ENCODE measurements at places on chromosomes 5 and 9.

DNA sequence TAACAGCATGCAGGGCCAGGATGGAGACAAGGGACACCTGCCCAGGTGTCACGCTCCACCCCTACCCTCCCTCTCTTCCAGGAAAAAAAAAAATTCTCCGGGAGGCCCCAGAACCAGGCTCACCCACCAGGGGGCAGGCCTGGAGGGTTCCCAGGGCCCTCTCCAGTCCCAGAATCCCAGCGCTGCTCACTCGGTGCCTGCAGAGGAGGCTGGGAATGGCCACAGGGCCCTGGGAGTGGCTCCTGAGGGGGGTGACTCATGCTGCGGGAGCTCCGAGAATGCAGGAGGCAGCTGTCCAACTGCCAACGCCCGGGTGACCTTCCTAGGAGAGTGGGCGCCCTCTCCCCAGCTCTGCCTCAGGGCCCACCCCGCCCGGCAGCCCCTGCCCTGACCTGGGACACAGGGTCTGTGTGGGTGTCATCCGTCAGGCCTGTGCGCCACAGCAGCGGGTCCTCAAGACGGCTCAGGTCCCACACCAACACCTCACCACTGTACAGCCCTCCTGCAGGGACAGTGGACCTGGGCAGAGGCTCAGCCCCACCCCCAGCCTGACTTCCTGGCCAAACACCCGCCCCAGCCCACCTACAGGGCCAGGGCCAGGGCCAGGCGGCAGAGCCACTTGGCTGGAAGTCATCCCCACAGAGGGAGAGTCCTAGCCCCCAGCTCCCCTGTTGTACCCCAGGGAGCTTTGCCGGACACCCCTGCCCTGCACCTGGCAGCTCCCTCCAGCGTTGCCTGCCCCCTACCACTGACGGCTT lies 21.2 kb downstream of the DYNC2I2 start:
- no peak for DNase-seq

DNA sequence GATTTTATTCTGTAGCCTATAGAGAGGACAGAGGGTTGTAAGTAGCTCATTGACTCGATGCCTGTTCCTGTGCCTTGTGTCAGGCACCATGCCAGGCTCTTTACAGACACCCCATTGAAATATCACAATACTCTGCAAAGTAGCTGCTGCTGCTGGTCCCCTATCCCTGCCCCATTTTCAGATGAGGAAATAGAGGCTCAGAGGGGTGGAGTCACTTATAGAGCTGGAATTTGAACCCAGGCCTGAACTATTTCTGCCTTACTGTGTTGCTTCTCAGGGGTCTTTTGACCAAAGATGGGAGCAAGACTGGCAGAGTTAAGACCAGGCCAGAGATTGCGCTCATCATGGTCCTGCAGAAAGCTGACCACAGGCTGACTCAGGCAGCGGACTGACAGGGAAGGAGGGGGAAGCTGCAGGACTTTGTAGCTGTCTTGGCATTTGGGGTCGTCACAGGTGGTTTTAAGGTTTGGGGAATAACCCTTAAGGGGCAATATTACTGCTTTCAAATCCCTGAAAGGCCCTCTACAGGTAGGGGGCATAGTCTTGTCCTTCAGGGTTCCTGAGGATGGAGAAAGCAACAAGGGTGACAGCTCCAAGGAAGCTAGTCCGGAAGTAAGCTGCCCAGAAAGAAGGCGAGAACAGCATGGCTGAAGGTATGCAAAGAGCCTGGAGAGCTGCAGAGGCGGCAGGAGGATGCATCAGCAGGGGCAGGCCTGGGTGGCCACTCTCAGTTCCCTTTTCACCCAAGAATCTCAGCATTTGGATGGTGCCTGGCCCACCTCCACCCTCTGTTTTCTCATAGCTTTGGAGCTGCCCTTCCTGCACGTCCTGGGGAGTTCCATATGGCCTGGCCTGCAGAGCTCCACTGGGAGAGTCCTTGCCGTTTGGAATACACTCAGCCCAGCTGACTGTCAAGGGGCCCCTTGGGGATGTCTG lies 18.3 kb upstream of the NDST1 start:
- no peak for DNase-seq

- DNase-seq: no peak
Observed at GRCh38 chr9:82192211-82192610, 203.6 kb downstream of the SPATA31D1 start.

DNA sequence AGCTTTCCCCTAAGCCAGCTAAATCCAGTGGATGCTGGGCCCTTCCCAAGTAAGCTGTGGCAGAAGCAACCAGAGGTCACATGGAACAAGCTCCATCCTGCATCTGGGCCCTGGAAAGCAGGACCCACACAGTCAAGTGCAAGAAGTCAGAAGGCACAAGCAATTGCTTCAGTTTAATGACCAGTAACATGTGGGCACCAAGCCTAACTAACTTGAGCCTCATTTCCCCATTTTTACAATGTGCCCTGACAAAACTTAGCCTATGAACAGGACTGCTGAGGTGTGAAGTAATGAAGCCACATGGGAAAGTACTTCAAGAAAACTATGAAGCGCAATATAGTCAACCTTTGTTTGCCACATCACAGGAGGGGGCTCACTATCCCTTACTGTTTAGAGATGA lies 90.5 kb downstream of the TLE1 start:
- DNase-seq: no peak

- DNase-seq: peak; percentile 69
Observed at GRCh38 chr5:132500931-132501628, 10.5 kb upstream of the IRF1 start.

GRCh38 chr5:91910247-91910646 lies 527.1 kb upstream of the ARRDC3 start:
- DNase-seq: no peak

GRCh38 chr5:6708814-6709213 lies 4.4 kb upstream of the TENT4A start:
- no peak for DNase-seq

GRCh38 chr5:10254686-10255085 lies 4.6 kb downstream of the CCT5 start:
- DNase-seq: no peak

DNA sequence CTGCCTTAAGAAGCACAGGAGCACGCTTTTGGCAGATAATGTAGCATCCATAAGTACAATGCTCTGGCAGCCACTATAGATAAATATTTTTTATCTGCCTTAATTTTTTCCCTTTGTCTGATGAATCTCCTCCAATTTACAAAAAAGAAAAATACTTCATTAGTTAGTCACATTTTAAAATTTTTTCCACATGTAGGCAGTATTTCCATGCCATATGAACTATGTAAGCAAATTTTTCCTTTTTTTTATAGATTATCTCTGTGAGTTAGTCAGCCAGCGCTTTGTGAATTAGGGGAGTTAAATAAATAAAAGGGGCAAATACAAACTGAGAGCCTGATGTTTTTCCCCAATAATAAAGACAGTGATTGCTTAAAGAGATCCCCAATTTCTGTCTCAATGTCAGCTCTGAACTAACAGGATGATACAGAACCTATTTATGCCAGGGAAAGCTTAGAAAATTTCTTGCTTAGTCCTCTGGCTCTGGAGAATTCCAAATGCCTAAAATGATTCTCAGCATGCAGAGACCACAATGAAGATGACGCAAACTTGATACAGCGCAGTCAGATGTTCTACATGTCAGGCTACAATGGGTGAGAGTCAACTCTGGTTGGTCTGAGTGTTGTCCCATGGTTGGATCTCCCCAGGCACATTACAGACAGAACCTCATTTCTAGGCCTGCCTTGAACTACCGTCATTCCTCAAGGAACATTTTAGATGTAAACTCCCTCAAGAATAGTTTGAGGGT lies 390.4 kb upstream of the CDH6 start:
- DNase-seq: no peak

GRCh38 chr9:121783521-121784507 lies 132.4 kb downstream of the DAB2IP start:
- no peak for DNase-seq

DNA sequence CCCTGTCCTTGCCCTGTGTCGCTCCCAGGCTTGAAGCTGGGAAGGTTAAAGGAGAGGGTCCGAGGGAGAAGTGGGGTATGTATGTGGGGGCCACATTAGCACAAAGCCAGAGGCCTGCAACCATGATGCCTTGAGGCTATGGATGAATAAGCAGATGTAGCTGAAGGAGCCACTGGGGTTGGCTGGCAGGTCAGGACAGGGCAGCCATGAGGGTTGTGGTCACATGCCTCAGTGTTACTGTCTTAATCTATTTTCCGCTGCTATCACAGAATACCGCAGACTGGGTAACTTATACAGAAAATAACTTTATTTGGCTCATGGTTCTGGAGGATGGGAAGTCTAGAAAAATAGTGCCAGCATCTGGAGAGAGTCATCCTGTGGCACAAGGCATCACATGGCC lies 9.2 kb upstream of the GRHPR start:
- DNase-seq: no peak

- DNase-seq: no peak
Observed at GRCh38 chr5:139760066-139761056, 35.2 kb upstream of the PSD2 start.

DNA sequence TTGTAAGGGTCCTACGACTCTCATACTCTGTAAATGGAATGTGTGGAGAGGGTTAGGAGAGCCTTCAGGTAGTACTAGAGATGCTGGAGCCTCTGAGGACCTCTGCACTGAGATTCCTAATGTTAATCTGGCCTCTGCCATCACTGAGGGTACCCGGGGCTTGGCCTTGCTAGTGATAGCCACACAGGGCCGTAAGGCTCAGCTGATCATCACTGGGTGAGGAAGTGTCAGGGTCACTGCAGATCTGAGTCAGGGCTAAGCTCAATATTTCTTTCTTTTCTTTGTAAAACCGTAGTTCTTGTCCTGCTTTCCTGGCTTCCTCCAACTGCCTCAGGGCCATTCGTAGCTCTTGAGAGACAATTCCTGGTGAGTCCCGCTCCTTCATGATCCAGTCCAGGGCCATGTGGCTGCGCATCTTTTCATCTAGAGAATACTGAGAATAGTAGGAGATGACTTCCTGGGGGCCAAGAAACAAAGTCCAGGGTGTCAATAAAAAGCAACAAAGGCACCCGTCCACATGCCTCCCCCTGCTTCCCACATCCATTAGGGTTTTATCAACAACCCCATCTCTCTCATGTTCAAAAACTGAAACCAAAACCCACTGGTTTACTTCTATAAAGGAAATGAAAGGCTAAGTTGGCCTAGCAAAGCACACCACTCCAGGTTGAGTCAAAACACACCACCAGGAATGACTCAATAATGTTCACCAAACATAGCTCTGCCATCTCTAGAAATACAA lies 47.7 kb downstream of the LIX1 start:
- DNase-seq: no peak

DNA sequence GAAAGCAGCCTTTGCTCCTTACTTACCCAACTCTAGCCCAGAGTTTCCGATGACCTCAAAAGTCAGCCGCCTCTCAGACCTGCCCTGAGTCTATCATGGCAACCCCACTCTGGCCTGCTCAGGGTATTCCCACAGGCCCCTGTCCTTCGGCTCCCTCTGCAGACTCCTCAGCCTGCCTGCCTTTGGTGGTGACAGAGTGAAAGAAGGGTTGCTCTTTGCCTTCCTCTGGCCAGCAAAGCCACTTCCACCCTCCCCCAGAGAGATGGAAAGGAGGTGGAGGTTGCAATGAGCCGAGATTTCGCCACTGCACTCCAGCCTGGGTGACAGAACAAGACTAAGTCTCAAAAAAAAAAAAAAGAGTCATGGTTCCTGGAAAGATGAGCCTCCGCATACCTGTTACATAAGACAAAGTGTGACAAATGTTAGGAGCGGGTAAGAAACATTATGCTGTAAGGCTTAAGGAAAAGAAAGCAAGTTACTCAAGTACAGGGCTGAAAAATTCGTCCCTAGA lies 2.3 kb upstream of the SMIM33 start:
- DNase-seq: no peak

GRCh38 chr5:69138766-69139165 lies 28.2 kb upstream of the CCNB1 start:
- DNase-seq: no peak

- DNase-seq: no peak
Observed at GRCh38 chr9:137229903-137230704, 597 bp upstream of the SLC34A3 start.

GRCh38 chr5:112367400-112367799 lies 51.7 kb downstream of the EPB41L4A start:
- no peak for DNase-seq

DNA sequence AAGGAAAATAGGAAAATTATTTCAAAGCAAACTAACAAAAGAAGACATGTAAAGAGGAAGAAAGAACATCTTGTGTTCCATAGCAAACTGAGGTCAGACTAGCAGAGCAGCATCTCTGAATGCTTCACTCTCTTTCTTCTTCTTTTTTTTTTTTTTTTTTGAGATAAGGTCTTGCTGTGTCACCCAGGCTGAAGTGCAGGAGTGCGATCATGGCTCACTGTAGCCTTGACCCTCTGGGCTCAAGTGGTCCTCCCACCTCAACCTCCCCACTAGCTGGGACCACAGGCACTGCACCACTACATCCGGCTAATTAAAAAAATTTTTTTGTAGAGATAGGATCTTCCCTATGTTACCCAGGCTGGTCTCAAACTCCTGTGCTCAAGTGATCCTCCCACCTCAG lies 36.6 kb downstream of the MELK start:
- no peak for DNase-seq

GRCh38 chr5:179812997-179813607 lies 6.4 kb upstream of the MGAT4B start:
- DNase-seq: no peak

DNA sequence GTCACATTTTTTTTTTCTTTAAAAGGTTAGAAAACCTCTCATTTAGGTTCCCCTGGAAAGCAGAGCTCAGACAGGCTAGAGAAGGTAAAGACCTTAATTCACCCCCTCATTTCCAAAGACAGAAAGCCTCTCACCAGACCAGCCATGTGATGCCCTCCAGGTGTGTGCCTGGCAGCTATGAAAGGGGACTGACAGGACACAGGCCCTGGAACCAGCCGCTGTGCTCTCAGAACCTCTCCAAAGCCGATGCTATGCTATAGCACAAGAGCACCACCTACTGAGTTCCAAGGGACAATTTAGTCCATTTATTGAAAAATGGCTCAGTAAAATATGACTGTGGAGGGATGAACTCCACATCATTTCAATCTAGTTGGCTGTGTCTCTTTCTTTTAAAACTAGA lies 48.8 kb downstream of the FANCC start:
- DNase-seq: no peak

DNA sequence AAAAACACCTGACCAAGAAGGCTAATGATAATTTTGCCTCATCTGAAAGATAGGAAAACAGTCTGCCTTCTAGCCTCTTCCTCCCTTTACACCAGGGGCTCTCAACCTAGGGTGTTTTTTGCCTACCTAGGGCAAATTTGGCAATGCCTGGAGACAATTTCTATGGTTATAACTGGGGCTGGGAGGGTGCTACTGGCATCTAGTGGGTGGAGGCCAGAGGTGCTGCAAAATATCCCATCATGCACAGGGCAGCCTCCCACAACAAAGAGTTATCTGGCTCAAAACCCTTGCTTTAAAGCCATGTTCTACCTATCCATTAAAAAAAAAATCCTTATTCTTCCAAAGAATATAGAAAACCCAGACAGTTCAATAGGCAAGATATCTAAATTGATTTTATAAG lies 45.0 kb upstream of the NR3C1 start:
- no peak for DNase-seq

- no peak for DNase-seq
Observed at GRCh38 chr5:139207297-139208000, 9.3 kb upstream of the SIL1 start.

DNA sequence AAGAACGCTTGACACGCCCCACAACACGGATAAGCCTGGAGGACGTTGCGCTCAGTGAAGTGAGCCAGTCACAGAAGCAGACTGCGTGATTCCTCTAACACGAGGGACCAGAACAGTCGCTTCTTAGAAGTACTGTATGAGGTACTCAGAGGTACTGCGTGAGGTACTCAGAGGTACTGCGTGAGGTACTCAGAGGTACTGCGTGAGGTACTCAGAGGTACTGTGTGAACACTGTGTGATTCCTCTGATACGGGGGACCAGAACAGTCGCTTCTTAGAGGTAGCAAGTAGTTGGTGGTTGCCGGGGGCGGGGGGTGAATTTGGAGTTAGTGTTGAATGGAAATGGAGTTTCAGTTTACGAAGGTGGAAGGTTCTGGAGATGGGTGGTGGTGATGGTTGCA lies 5.8 kb downstream of the NDUFS6 start:
- DNase-seq: no peak
